ENCODE measurements at places on chromosomes 5 and 9.

- no peak for DNase-seq
Observed at GRCh38 chr9:125415583-125416460, 154.2 kb downstream of the GAPVD1 start.

GRCh38 chr9:94741866-94742265 lies 15.4 kb downstream of the AOPEP start:
- DNase-seq: no peak

DNA sequence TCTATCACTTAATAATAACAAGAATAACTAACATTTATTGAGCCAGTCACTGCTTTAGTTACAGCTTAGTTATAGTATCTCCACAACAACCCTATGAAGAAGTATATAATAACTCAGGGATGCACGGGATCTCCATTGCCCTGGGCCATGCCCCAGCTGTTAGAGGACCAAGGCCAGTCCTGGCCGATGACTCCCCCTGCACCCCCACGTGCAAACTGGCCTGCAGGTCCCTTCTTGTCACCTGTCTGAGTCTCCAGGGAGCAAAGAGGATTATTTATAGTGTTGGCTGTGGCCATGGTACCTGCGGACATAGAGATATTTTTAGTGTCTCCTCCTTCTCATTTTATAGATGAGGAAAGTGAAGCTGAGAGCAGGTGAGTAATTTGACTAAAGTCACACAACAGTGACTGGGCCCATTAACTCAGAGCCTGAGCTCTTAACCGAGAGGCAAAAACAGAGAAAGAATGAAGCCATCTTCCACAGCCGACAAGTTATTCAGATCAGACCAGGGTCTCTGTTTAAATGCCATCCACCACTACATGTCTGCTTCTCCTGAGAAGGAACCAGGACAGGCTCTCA lies 94.4 kb downstream of the TMEM215 start:
- no peak for DNase-seq

DNA sequence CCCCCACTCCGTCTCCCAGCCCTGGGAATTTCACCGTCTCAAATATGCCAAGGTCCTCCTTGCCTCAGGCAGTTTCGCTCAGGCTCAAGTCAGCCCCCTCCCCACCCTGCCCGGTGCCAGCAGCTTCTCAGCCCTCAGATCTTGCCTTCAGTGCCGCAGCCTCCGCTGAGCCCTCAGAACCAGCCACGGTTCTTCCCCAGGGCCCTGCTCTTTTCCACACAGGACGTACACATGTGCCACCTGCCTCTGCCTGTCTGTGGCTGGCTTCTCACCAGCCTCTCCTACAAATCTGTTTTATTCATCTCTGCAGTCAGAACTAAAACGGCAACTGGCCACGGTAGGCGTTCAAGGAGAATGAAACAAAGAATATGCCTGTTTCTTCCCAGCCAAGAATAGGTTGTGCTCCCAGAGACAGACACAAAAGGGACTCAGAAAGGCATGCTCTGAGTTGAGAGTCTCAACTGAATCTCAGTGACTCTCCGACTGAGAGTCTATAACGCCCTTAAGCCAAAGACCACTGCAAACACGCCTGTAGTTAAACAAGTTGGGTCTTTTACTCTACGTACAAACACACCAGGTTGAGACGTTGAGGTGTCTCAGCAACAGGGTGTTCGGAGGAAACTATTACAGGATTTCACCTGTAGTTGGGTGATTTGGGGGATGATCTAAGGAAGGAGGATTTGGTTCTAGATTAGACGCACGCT lies 10.6 kb upstream of the GRIN1 start:
- DNase-seq: no peak

DNA sequence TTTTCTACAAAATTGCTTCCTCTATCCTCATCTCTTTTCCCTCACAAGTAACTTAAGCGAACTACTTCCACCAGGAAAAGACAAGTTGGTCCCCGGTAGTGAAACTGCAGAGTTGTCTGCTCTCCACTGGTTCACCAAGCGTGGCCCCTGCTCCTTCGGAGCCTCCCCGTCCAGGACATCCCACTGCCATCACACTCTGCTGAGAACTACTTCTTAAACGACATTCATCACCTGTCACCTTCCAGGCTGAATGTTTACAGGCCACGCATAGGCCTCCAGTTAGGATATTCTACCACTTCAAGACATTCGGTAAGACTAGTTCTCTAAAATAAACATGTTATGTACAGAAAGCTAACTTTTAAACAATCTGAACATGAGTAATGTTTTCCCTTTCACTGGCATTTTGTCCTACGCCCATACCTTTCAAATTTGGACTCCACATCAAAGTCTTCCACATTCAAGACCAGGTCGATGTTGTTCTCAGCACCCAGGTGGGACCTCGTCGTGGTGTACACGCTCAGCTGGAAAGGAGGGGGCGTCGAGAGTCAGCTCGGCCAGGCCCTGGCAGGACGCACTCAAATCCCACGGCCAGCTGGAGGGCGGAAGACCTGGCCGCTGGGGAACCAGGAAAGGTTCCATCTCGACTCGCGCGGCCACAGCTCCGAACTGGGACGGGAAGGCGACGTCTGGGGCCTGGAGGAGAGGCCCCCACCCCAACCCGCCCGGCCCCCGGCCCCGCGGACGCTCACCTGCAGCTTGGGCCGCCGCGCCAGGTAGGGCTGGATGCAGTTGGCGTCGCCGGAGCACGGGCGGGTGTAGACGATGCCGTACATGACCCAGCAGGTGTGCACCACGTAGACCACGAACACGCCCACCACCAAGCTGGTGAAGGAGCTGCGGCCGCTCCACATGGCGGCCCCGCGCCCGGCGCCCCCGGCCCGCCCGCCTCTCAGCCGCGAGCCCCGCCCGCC lies 683 bp downstream of the CLPTM1L start:
- DNase-seq: no peak

DNA sequence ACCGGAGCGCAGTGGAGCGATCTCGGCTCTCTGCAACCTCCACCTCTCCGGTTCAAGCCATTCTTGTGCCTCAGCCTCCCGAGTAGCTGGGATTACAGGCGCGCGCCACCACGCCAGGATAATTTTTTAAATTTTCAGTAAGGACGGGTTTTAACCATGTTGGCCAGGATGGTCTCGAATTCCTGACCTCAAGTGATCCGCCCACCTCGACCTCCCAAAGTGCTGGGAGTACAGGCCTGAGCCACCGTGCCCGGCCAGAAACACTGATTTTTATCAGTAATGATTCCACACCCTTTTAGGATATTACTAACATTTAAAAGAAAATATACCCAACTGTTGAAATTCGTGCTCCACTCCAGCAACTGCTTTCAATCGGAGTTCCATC lies 464 bp upstream of the FAM151B start:
- no peak for DNase-seq

DNA sequence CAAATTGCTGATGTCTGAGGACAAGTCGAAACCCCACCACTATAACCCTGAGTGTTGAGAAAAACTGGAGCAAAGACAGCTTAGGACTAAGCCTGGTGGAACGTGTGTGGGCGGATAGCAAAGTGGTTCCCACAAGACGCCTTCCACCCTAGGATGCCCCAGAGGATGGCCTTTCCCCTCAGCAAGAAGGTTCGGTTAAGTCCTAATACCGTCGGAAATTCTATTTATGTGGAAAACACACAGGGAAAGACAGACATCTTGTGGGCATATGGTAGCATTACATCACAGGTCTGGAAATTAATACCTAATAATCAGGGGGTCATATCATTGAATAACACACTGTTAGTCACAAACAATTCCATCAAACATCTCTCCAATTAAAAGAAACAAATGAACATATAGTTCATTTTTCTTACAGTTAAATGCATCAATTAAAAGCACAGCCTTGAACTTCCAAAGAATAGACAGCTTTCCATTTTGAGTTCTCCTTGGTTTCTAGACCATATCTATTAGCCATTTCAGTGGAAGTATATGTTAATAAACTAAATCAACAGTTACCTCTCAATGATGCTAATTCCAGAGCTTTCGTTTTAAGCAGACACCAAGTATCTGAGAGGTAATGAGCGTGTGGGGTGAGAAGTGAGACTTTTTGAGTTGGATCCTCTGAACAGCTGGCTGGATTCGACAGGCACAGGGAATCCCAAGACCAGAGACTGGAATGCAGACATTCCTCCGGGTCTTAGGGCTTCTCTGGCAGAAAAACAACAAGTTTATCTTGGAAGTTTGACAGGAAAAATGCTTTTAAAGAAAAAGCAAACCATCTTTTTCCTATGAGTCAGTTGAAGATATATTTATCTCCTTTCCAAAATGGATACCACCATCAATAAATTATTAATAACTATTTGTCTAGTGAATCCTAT lies 2.9 kb upstream of the ICE1 start:
- no peak for DNase-seq

GRCh38 chr9:24035816-24036215 lies 209.8 kb upstream of the ELAVL2 start:
- no peak for DNase-seq

DNA sequence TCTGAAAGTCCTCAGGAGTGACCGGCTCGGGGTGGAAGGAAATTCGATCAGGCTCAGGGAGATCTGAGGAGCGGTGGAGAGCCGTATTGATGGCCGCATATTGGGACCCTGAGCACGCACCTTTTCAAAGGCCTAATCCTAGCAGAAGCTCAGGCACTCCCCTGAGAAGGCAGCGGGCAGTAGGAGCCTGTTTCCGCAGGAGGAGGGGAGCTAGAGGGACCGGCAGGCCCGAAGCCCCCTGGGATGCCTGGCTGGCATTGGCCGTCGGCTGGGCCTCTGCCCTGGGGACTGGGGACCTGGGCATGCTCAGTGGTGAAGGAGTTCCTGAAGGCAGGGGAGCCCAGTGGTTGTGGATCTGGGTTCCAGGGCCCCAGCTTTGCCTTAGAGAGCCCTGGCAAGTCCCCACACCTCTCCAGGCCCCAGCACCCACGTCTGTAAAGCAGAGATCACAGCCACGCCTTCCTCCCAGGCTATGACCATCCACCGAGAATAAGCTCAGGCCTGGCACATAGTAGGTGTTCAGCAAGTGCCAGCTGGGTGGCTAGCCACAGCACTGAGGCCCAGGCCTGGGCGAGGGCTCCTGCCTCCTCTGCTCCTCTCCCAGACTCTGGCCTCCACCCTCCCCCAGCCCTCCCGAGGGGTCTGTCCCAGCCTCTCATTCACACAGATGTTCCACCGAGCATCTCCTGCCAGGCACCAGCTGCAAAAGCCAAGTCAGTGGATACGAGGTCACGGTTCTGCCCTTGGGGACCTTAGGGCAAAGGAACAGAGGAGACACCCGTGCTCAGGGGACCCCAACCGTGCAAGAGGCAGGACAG lies 17.2 kb upstream of the QRFP start:
- no peak for DNase-seq

- DNase-seq: peak; percentile 78
Observed at GRCh38 chr5:139422307-139422893, 16.9 kb downstream of the DNAJC18 start.

GRCh38 chr5:132414634-132415378 lies 45.3 kb downstream of the SLC22A5 start:
- DNase-seq: no peak

GRCh38 chr5:68744206-68744605 lies 349.6 kb upstream of the SLC30A5 start:
- DNase-seq: no peak

DNA sequence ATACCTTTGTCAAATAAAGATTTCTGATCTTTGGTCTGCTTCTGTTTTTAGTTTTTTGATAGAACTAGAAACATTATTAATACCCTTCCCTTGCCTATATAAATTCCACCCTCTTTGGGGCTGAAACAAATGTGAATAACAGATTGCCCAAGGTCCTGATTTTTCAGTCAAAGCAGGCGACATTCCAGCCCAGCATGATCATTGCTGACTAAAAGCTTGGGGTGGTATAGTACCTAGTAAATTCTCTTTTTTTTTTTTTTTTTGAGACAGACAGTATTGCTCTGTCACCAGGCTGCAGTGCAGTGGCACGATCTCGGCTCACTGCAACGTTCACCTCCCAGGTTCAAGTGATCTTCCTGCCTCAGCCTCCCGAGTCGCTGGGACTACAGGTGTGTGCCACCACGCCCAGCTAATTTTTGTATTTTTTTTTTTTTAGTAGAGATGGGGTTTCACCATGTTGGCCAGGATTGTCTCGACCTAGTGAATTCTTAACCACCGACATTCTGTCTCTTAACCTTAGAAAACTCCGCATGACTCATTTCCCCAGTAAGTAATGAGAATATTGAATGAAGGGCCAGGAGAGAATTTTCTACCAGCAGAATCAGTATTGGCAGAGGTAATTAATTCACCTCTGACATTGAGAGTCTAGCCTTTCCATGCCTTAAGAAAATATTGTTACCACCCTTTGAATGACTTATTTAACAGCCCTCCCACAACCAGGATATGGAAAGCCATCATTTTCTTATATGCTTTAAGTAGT lies 226.4 kb downstream of the GNA14 start:
- DNase-seq: no peak

DNA sequence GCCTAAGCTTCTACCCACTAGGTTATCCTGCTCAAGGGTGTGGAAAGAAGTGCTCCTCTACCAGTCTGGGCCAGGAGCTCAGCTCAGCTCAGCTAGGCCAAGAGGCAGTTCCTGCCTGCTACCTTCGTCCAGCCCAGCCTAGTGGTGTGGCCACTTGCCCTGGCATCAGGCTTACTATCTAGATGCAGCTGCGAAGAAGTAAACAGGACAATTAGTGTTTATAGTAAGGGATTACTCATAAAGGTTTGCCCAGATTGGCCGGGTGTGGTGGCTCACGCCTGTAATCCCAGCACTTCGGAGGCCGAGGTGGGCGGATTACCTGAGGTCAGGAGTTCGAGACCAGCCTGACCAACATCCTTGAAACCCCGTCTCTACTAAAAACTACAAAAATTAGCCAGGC lies 12.8 kb upstream of the SPATA24 start:
- DNase-seq: no peak

GRCh38 chr5:17734011-17734410 lies 99.8 kb downstream of the TAF11L14 start:
- DNase-seq: no peak

DNA sequence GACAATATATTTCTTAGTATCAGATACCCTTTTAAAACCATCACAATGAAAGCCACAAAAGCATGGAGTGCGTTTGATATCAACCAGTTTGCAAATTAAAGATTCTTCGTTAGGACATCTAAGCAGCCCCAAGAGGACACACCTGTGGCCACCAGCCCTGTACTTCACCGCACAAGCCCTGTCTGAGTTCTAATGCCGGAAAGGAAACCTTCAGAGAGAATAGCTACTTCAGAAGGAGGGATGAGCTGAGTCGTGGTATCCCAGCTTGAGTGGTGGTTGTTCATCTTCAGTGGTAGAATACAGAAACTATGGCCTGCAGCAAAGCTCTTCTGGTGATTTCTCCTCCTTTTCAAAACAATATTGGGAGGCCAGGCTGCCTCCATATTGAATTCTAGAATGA lies 319.6 kb downstream of the FBXL7 start:
- no peak for DNase-seq

- no peak for DNase-seq
Observed at GRCh38 chr5:158492841-158493242, 606.9 kb downstream of the EBF1 start.
